ENCODE measurements at places on chromosomes 4 and X. TPM values are rescaled to one million over a fixed set of nuclear protein-coding genes. Genes with fewer than 3 reads are reported as not detected.

The RAB39B gene
- 6.0 TPM for total RNA-seq

The PDLIM3 gene
- 0.22 TPM for total RNA-seq

The CLGN gene
- 10.7 TPM for total RNA-seq

The ABRAXAS1 gene
- 7.3 TPM for total RNA-seq

The UGT2B11 gene
- not detected for total RNA-seq

The FRMD7 gene
- not detected for total RNA-seq

The CC2D2A gene
- total RNA-seq = 8.6 TPM

The C4orf50 gene
- not detected for total RNA-seq

The SASH3 gene
- not detected for total RNA-seq

The GAGE12F gene
- not detected for total RNA-seq

The SFRP2 gene
- total RNA-seq = not detected

DNA sequence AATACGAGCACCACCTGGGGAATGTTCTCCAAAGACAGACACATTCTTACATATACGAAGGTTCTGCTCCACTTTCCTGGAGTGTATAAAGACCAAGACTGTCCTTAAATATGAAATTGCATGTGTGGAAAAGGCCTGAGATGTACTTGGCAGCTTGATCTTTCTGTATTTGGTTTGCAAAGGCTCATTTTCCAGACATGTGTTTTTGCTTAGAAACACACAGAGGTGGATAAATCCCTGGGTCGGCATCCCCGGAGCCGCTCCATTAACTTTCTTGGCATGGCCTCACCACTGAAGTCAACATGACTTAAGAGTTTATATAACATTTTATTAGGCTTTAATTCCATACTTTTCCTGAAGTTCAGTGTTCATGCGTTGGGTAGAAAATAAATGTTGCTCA, 239.4 kb downstream of the LDB2 start:
- H3K4me1 ChIP-seq = peaks cover 5% of the 10 kb centered on the region
- no peak for DNase-seq
- no peak overlapping the region for H3K27ac ChIP-seq
- H3K27me3 ChIP-seq = peaks cover 15% of the 10 kb centered on the region
- no peak overlapping the region for H3K4me3 ChIP-seq

- no peaks in the 10 kb centered on the region for H3K4me1 ChIP-seq
- H3K27me3 ChIP-seq = peaks cover 20% of the 10 kb centered on the region
- H3K36me3 ChIP-seq = no peaks in the 10 kb centered on the region
- no peak for DNase-seq
Measured at GRCh38 chr4:74975848-74976824, 43.2 kb downstream of the PARM1 start.

GRCh38 chrX:96684339-96685209, at the start of gene DIAPH2:
DIAPH2 (plus strand) TSS chrX:96684842.
- H3K4me1 ChIP-seq = peaks cover 9% of the 10 kb centered on the region
- H3K4me3 ChIP-seq = peak within 1 kb of the TSS; percentile 97
- H3K27ac ChIP-seq = peak within 1 kb of the TSS; percentile 95
- H3K36me3 ChIP-seq = no peaks in the 10 kb centered on the region
- peaks cover 15% of the 10 kb centered on the region for H3K27me3 ChIP-seq

GRCh38 chr4:72295966-72296557, 264.3 kb downstream of the NPFFR2 start:
- H3K4me1 ChIP-seq = no peaks in the 10 kb centered on the region
- H3K27me3 ChIP-seq = no peaks in the 10 kb centered on the region
- no peak overlapping the region for H3K27ac ChIP-seq
- no peaks in the 10 kb centered on the region for H3K36me3 ChIP-seq

DNA sequence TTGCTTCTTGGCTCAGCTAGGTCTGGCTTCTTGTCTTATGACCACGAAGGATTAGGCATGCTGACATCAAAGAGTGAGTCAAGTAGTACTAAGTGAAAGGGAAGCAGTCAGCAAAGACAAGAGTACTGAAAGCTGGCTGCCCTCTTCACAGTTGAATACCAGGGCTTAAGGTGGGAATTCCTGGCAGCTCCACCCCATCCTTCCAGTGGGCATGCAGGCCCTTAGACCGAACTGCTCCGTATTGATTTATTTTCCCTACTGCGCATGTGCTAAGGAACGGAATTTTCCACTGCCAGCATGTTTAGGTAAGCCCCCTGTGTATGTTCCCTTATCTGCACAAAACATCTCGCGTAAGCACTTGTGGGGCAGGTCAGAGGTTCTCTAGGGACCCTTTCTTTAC, 2320.1 kb downstream of the ARAP2 start:
- H3K36me3 ChIP-seq = no peaks in the 10 kb centered on the region
- no peak overlapping the region for H3K4me3 ChIP-seq
- H3K27me3 ChIP-seq = no peaks in the 10 kb centered on the region
- no peak overlapping the region for H3K27ac ChIP-seq

GRCh38 chr4:137572163-137572562, 39.9 kb upstream of the PCDH18 start:
- no peak overlapping the region for H3K27ac ChIP-seq
- no peak overlapping the region for H3K4me3 ChIP-seq
- H3K27me3 ChIP-seq = no peaks in the 10 kb centered on the region
- no peaks in the 10 kb centered on the region for H3K36me3 ChIP-seq
- no peaks in the 10 kb centered on the region for H3K4me1 ChIP-seq
- DNase-seq = no peak

- DNase-seq = peak; percentile 53
- H3K27ac ChIP-seq = peak overlapping the region; percentile 77
- H3K36me3 ChIP-seq = peaks cover 4% of the 10 kb centered on the region
- H3K27me3 ChIP-seq = no peaks in the 10 kb centered on the region
- peak overlapping the region; percentile 86 for H3K4me3 ChIP-seq
Measured at GRCh38 chr4:110196206-110196870, 2.1 kb downstream of the ELOVL6 start.

DNA sequence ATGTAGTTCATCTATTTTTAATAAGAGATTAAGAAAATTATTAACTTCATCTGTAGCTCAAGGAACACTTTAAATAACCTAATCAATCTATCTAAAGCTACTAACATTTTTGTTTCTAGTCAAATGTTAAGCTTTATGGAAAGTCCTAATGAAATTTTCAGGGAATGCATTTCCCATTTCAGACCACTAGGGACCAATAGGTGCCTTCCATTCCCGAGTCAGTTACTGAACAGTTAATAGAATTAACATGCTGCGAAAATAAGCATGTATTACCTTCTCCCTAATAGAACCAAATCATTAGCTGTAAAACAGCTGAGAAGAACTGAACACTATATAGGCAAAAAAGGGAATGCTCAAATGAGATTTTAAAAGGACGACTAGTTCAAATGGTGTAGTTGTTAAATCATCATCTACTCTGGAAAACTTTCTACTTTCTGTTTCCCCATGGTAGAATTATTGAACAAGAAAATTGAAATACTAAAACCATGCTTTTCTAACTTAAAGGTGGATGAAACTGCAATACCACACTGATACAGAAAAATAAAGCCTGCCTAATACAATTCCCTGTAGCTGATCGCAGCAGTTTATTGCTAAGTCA, 22.5 kb downstream of the STX18 start:
- no peaks in the 10 kb centered on the region for H3K27me3 ChIP-seq
- H3K36me3 ChIP-seq = no peaks in the 10 kb centered on the region
- DNase-seq = peak; percentile 48
- H3K27ac ChIP-seq = no peak overlapping the region

DNA sequence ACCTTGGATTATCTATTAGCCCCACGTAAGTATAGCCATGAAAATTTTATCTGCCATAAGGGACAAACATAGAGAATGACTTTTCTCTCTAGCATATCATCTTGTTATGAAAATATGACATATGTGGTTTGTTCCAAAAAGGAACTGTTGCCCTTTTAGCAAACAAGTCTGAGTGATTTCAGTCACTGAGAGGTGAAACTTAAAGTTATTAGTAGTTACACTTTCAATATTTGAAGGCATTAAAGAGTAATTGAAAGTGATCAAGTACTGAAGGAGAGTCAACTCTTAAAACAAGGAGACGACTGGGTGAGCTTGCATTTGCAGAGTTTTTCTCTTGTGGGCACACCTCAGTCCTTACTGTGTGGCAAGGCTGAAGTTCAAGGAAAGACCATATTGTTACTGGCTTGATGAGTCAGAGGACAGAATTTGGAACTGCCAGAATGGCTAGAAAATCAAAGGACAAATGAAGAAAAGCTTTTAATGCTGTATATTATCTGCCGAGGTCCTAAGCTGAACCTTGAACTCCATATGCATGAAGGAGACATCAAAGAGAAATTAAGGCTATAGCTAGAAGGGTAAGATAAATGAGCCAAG, 205.1 kb upstream of the EMCN start:
- H3K4me1 ChIP-seq = no peaks in the 10 kb centered on the region
- H3K27me3 ChIP-seq = no peaks in the 10 kb centered on the region
- no peaks in the 10 kb centered on the region for H3K36me3 ChIP-seq
- no peak overlapping the region for H3K27ac ChIP-seq

DNA sequence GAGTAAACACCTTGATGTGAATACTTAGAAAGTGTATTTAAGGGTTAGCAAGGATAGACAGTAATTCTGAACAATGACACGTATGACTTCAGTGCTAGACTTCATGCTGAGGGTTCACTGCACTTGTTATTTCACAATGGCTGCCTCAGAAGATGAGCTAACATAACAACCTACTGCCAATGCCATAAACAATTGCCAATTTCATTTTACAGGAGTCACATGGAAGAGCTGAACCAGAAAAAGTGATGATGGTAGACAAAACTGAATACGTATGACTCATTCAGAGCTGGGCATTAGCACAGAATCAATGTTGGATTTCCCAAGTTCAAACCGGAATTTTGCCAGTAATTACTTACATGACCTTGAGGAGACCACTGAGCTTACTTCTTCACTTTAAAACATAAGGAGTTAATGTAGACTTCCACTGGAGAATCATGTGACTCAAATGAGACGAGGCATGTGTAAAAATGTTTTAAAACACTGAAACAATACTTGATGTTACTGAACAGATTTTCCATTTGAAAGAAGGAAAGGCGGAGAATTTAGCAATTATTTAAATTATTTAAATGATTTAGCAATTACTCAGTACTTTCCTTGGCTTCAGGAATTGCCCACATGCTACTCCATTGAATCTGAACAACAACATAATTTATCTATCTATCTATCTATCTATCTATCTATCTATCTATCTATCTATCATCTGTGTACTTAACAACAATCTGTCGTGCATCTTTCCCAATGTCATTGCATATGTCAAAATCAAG, 868.5 kb upstream of the SLIT2 start:
- peak; percentile 89 for DNase-seq
- H3K4me1 ChIP-seq = peaks cover 35% of the 10 kb centered on the region
- no peaks in the 10 kb centered on the region for H3K36me3 ChIP-seq

GRCh38 chr4:182604161-182604622, 313.0 kb downstream of the DCTD start:
- DNase-seq = no peak
- peaks cover 8% of the 10 kb centered on the region for H3K36me3 ChIP-seq
- no peak overlapping the region for H3K4me3 ChIP-seq

GRCh38 chrX:152405561-152405960, 45.6 kb downstream of the GABRA3 start:
- H3K27ac ChIP-seq = no peak overlapping the region
- H3K4me3 ChIP-seq = no peak overlapping the region
- H3K36me3 ChIP-seq = no peaks in the 10 kb centered on the region
- no peaks in the 10 kb centered on the region for H3K27me3 ChIP-seq
- no peaks in the 10 kb centered on the region for H3K4me1 ChIP-seq
- DNase-seq = peak; percentile 11

GRCh38 chrX:93660575-93660974, 12.8 kb downstream of the NAP1L3 start:
- H3K27me3 ChIP-seq = peaks cover 58% of the 10 kb centered on the region
- no peak overlapping the region for H3K27ac ChIP-seq
- H3K4me3 ChIP-seq = no peak overlapping the region
- no peak for DNase-seq
- no peaks in the 10 kb centered on the region for H3K4me1 ChIP-seq
- H3K36me3 ChIP-seq = no peaks in the 10 kb centered on the region

GRCh38 chr4:45438047-45438446, 685.8 kb downstream of the GABRG1 start:
- H3K27ac ChIP-seq = no peak overlapping the region
- H3K27me3 ChIP-seq = no peaks in the 10 kb centered on the region
- peaks cover 10% of the 10 kb centered on the region for H3K4me1 ChIP-seq
- peaks cover 6% of the 10 kb centered on the region for H3K36me3 ChIP-seq
- DNase-seq = peak; percentile 54
- no peak overlapping the region for H3K4me3 ChIP-seq

GRCh38 chr4:176229645-176230044, 34.3 kb upstream of the SPATA4 start:
- H3K27me3 ChIP-seq = no peaks in the 10 kb centered on the region
- no peaks in the 10 kb centered on the region for H3K4me1 ChIP-seq
- H3K4me3 ChIP-seq = no peak overlapping the region
- no peak for DNase-seq

- H3K27ac ChIP-seq = no peak overlapping the region
- H3K4me3 ChIP-seq = no peak overlapping the region
- no peaks in the 10 kb centered on the region for H3K27me3 ChIP-seq
- no peak for DNase-seq
- H3K4me1 ChIP-seq = no peaks in the 10 kb centered on the region
- H3K36me3 ChIP-seq = peaks cover 28% of the 10 kb centered on the region
Measured at GRCh38 chr4:15551740-15552446, 82.2 kb downstream of the CC2D2A start.

- H3K27ac ChIP-seq = no peak overlapping the region
- no peaks in the 10 kb centered on the region for H3K27me3 ChIP-seq
- no peaks in the 10 kb centered on the region for H3K4me1 ChIP-seq
- peak overlapping the region; percentile 61 for H3K4me3 ChIP-seq
- no peaks in the 10 kb centered on the region for H3K36me3 ChIP-seq
Measured at GRCh38 chrX:125744914-125745313, 421.2 kb downstream of the DCAF12L2 start.

DNA sequence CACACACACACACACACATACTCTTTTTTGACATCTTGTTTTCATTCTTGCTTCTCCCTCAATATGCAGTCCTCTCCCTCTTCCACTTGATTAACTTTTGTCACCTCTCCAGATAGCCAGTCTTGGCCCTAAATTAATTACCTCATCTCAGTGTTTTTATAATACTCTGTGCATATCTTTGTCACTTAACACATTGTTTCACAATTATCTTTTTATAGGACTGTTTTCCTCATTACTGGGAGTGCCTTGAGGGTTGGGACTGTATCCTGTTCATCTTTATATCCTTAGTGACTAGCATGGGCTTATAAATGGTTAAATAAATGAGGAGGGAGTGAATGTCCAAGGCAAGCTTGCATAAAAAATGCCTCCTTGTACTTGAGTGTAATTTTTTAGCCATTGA, 33.1 kb downstream of the SYNPO2 start:
- H3K36me3 ChIP-seq = no peaks in the 10 kb centered on the region
- no peaks in the 10 kb centered on the region for H3K27me3 ChIP-seq
- H3K4me3 ChIP-seq = no peak overlapping the region
- H3K27ac ChIP-seq = no peak overlapping the region

GRCh38 chr4:18961266-18961665, 939.7 kb upstream of the LCORL start:
- H3K4me3 ChIP-seq = no peak overlapping the region
- no peaks in the 10 kb centered on the region for H3K36me3 ChIP-seq
- no peaks in the 10 kb centered on the region for H3K27me3 ChIP-seq
- no peak overlapping the region for H3K27ac ChIP-seq

GRCh38 chr4:62324215-62324614, 1124.1 kb downstream of the ADGRL3 start:
- H3K4me3 ChIP-seq = no peak overlapping the region
- peaks cover 13% of the 10 kb centered on the region for H3K4me1 ChIP-seq
- DNase-seq = peak; percentile 81

- H3K4me1 ChIP-seq = no peaks in the 10 kb centered on the region
- peaks cover 30% of the 10 kb centered on the region for H3K27me3 ChIP-seq
- DNase-seq = peak; percentile 58
- H3K27ac ChIP-seq = no peak overlapping the region
- H3K36me3 ChIP-seq = no peaks in the 10 kb centered on the region
Measured at GRCh38 chrX:45295259-45295986, 94.7 kb upstream of the DIPK2B start.

All from MCF 10A (cell line).